Left lung (tissue), 14 donors: ENCODE measurements at places on chromosomes 7 and 10.

- no peak for DNase-seq
Observed at GRCh38 chr7:144907577-144907976, 71.7 kb upstream of the TPK1 start.

DNA sequence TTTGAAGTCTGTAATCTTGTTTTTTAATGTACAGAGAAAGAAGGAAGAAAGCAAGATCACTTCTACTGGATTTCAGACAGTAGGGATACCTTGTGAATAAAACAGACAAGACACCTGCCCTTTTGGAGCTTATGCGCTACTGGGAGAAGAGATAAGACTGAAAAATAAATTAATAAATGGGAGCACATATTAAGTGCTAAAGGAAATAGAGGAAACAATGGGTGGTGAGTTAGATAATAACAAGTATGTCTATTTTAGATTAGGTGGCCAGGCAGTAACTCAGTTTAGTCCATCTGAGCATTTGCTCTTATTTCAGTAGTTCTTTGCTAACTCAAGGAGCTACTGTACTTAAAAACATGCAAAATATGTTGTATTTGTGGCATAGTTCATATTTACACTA lies 15.9 kb downstream of the MIOS start:
- no peak for DNase-seq

GRCh38 chr7:50467817-50468610 lies 17.9 kb upstream of the FIGNL1 start:
- peak; percentile 81 for DNase-seq

GRCh38 chr10:20708305-20708704 lies 188.8 kb downstream of the NEBL start:
- no peak for DNase-seq

DNA sequence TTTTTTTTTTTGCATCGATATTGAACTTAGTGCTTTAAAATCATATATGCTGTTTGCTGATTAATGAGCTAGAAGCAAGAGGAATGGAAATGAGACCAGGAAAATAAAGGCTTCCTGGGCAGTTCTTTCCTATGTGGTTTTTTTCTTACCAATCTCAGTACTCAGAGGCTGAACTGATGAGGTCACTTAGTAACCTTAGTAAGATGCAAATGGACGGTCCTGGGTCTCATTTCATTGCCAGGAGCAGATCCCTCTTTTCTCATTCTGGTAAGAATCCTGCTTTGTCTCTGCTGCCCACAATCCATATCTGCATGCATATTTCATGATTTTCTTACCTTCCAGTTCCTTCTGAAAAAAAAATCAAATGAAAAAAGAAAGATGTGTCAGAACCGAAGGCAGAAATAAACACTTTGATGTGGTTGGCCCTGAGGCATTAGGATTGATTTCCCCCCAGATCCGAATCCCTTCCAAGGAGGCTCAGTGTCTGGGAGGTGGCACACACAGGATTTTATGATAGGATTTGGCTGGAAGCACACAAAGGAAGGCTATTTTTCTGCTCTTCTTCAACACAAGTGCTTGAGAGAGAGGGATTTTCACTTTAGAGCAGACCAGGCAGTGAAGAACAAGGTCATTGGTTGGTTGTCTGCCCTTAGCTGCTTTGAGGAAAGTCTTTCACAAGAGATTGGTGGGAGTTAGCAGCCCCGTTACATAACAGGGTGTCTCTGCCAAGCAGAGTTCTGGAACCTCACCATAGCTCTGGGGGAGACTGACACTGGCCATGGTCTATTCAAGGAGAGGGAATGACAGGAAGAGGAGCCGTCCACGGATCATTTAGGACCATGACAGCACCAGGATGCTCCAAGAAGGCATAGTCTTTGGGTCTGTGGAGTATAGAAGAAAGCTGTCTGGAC lies 150.0 kb downstream of the CAMK1D start:
- no peak for DNase-seq

- no peak for DNase-seq
Observed at GRCh38 chr7:120966961-120967360, 16.4 kb downstream of the ING3 start.

- no peak for DNase-seq
Observed at GRCh38 chr7:32102432-32102873, 32.2 kb upstream of the PDE1C start.

- DNase-seq, result no peak
Observed at GRCh38 chr7:141013345-141013715, 1.4 kb downstream of the MRPS33 start.

DNA sequence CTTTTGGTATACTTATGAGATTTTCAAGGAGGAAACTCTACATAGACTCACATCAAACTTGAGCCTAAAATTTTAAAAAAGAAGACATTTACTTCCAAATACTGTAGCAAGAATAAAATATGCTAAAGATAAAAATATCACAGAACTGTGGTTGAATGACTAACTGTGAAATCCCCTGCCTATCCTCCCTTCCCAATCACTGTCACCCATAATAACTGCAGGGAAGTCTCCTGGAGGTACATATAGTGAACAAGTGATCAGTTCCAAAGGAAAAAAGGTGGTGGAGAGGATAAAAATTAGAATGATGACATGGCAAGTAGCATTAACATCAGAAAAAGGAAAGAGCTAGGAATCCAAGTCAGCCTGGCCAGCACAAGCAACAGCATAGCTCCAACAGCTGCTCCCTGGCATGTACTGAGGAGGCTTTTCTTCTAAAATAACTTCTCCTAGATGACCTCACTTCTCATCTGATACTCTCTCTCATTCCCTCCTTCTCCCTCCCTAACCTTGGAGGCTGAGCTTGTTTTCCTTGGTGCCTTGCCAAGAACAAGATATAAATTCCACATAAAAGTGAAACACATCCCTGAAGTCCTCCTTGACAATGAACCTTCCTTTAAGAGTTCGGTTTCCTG lies 124.0 kb downstream of the IQUB start:
- DNase-seq, result no peak

DNA sequence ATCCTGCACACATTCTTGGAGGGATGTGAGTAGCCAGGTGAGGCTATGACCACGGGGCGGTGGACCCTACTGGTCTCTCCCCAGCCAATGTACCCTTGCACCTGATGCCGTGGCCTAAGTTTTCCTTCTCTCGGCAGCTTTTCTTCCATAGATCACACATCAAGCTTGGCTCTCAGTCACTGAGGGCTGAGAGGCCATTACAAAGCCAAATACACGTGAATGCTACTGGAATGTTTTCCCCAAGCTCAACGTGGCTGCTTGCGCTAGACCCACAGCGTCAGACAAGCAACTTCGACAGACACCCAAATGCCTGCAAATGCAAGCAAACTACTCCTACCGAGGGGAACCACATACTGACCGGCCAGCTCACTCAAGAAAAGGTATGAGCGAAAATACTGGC lies 83.1 kb downstream of the PRPF18 start:
- DNase-seq, result no peak

- DNase-seq, result no peak
Observed at GRCh38 chr7:47778153-47778661, 170.1 kb downstream of the PKD1L1 start.
